SJSA1 (cell line): ENCODE measurements at places on chromosomes 5 and 9.

DNA sequence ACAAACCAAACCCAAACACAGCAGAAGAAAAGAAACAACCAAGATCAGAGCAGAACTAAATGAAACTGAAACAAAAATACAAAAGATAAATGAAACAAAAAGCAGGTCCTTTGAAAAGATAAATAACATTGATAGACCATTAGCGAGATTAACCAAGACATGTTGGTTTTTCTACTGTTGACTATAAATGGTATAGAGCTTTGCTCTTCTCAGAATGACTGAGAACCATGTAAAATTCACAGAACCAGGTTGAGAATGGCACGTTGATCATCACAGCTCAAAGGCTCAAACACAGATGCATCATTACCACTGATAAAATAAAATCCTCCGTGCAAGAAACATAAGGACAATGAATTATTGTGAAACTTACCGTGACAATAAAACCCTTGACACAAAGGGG, 105.2 kb downstream of the MARCHF11 start:
- no peak for DNase-seq

DNA sequence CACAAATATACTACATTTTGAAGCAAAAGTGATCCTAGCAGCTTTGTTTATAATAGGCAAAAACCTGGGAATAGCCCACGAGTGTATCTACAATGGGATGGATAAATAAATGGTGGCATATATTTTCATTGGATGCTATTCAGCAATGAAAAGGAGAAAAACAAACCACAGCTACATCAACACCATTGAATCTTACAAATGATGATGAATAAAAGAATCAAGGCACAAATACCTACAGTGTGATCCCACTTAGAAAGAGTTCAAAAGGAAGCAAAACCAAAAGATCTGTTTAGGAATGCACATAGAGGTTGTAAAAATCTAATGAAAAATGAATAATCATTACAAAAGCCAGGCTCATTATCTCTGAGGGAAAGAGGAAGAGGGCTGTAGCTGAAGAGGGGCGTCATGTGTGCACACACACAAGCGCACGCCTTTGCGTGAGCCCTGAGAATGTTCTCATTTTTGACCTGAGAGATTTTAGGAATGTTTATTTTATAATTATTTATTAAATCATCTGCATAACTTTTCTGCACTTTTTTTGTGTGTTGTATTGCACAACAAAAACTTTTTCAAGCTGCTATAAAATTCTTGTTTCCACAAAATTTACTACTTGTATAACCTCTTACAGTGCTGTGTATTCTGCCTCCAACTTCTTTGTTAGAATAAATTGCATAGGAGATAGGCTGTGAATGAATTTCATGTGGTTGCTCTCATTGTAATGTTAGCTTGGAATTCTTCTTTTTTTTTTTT, 5.9 kb upstream of the RHOBTB3 start:
- DNase-seq: no peak

GRCh38 chr5:149466457-149466972, 84.7 kb downstream of the CSNK1A1 start:
- DNase-seq: no peak

GRCh38 chr9:121776739-121777637, 125.6 kb downstream of the DAB2IP start:
- DNase-seq: no peak

DNA sequence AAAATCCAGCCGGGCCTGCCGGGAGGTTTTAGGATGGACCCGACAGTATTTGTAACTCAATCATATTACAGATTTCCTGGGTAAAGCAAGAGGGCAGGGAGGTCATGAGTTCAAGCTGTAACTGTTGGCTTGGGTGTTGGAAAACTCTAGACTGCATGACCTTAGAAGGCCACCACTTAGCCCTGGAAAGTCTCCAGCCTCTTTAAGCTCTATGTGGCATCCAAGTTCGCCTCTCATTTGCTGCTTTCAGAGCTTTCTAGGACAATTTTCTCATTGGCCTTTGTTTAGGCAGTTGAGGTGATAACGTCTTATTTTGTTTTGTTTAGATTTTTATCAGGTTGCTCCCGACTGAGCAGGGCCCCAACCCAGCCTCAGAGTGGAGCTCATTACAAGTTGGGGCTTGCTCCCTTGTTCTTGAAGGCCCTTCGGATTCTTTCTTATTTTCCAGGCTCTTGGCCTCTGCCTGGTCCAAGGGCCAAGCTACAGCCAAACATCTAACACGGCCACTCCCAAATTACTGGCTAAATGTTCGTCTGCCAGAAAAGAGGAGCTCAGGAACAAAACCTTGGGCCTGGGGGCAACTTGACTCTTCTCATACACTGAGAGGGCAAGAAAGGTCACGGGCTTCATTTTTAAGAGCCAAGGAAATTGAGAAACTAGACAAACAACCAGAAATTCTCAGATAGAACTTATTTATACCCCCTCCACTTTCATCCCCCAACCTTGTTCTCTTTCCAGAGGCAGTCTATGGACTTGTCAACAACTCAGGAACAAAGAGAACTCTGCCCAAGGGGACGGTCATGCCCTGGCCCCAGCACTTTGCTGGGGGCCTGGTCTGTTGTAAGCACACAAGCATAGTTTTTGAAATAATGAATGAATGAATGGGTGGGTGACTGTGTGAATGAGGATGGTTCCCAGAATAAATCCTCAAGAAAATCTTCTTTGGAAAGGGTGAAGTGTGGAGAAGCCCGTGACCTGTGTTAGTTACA, 526.9 kb downstream of the BNC2 start:
- DNase-seq: no peak
